ENCODE measurements at places on chromosomes 16 and 17. TPM values are rescaled to one million over a fixed set of nuclear protein-coding genes. Genes with fewer than 3 reads are reported as not detected.

DNA sequence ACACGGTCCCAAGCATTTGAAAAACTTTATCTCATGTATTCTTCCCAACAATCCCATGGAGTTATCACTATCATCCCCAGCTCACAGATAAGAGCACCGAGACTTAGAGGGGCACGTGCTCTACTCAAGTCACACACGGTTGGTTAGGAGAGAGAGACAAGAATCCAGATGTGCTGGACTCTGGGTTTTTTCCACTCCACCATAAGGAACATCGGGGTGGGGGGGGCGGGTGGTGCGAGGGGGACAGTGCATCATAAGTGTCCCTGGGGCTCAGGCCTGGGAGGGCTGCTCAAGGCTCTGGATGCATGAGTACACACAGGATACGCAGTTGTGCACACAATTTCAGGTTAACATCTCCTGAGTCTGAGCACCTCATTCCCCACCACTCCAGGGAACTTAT, 7.4 kb downstream of the CDC42EP4 start:
- DNase-seq = no peak

DNA sequence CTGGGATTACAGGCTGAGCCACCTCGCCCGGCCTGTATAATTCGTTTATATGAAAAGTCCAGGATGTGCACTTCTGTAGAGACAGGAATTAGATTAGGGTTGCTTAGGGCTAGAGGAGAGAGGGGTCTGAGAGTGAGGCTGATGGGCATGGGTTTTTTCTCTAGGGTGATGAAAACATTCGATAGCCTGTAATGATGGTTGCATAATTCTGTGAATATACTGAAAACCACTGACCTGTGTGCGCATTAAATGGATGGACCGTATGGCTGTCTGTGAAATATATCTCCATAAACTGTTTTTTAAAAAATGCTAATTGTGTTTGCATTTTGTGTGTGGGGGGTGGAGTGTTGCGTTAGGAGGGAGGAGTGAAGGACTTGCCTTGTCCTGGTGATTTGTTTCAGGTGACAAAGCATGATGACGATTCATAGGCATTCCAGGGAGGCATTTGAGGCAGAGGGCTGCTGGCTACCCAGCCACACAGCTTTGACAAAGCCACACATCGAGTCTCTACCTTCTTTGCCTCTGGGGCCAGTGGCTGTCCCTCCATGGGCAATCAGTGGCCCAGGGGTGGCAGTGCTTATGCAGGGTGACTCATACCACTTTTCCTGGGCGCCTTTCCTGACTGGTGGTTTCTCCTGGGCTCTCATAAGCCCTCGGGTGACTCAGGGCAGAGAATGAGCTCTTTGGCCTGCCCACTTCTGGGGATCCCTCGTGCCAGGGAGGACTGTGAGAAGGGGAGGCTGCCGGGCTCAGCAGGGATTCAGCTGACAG, 148.5 kb upstream of the WSCD1 start:
- DNase-seq = no peak

DNA sequence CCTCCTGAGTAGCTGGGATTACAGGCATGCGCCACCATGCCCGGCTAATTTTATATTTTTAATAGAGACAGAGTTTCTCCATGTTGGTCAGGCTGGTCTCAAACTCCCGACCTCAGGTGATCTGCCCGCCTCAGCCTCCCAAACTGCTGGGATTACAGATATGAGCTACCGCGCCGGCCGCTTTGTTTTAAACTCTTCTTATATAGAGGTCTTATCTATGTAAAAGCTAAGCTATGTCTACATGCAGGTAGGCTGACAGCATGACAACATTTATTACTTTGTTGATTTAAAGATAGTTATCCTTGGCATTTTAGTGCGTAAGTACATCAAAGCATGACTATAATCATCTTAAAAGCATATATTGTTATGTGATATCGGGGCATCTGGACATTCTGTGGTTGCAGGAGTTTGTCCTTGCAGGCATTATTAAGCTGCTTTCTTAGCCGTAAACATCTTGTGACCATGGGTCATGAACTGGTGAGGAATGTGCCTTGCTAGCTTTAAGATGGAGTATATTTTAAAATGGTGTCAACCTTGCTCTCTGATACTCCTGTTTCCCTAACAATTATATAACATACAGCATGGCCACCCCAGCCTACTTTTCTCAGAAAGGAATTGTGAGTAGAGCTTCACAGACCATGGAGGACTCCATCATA, 45.8 kb upstream of the TAOK1 start:
- no peak for DNase-seq

DNA sequence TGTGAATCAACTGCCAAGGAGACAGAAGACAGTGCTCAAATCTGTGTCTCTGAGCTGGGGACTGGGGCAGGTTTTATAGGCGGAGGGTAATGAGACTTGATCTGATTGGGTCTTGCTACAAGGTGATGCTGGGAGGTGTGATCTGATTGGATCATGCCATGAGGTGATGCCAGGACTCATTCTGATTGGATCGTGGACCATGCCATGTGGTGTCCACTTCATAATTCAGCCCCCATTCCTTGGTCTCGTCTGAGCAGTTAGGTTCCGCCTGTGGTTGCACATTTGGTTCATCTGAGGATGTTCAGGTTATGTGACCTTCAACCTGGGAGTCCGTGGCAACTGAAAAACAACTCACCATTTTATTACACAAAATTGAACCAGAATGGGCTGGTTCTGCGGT, 41.0 kb downstream of the OTOA start:
- no peak for DNase-seq

GRCh38 chr16:52912565-52913173, 140.0 kb downstream of the CHD9NB start:
- no peak for DNase-seq

GRCh38 chr16:17211797-17212196, 259.0 kb downstream of the XYLT1 start:
- no peak for DNase-seq

DNA sequence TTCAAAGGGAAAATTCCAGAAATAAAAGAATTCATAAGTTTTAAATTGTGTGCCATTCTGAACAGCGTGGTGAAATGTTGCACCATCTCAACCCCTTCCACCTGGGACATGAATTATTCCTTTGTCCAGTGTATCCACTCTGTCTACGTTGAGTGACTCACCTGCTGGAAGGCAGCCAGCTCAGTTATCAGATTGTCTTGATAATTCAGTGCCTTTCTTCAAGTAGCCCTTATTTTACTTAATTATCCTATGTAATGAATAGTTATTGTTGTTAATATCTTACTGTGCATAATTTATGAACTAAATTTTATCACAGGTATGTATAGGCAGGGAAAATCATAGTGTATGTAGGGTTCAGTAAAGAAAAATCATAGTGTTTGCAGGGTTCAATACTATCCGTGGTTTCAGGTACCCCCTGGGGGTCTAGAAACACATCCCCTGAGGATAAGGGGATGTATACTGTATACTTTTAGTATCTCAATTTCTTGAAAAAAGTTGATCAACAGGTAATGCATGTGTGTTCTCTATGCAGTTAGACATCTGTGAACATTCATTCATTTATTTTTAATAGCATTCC, 7.7 kb upstream of the PCTP start:
- DNase-seq = no peak

DNA sequence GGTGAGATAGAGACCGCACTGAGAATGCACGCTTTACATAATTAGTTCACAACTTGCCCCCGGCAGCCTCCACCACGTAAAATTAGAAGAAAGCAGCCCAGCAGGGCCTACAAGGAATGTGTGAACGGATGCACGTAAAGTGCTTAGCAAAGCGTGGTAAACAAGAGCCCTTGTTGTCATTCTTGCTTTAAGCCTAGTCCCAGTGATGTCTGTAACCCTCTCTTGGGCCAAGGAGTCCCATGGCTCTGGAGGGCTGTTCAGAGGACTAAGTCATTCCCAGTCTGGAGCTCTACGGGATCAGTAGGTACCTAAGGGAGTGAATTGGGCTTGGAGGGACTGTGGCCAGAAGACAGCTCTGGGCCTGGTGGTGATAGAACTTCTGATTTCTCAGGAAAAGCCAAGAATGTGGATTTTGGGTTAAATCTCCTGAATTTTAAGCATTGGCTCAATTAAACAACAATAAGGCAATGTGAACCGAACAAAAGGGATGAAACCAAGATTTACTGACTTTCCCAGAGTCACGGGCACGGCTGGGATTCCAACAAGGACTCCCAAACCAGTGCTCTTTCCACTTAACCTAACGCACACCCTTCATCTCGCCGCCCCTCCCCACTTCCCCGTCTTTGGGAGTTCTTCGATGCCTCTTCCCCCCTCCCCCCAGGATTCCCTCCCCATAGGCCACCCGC, 775 bp upstream of the CHP2 start:
- DNase-seq = no peak

DNA sequence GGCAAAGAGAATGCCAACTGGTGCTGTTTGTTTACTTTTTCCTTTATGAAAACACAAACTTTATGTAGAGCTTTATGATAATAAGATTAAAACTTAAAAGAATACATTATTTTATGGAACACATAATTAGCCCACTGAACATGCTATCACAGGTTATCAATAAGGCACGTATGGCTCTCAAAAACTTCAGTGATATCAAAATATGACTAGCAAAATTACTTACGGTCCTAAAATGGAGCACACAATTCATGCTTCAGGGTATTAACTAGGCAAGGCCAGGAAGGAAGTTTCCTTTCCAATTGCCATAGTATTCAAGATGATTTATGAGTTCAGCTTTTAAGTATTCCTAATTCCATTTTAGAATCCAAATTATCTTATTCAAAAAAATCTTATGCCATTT, 3.6 kb downstream of the RNF43 start:
- no peak for DNase-seq

- no peak for DNase-seq
These were observed at the start of gene ABCC11 for GRCh38 chr16:48247311-48247710. ABCC11 (minus strand) TSS chr16:48247539; CDS start chr16:48231921, 15,618 bp downstream.

DNA sequence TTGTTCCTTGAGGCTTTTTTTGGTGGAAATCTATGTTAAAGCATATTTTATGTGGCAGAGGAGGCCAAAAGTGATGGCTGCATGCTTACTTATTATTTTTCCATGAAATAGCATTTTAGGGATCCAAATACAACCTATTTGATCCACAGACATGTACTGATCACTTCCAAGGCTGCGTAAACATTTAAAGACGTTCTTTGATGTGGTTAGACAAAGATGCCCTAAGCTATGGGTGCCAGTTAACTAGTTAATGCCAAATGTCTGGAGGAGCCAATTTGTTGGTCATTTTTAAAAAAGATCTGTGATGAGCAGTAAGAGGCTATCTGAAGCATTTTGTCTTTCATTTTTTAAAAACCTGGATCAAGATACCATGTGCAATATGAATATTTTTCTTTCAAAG, 17.3 kb upstream of the PRKCA start:
- no peak for DNase-seq

DNA sequence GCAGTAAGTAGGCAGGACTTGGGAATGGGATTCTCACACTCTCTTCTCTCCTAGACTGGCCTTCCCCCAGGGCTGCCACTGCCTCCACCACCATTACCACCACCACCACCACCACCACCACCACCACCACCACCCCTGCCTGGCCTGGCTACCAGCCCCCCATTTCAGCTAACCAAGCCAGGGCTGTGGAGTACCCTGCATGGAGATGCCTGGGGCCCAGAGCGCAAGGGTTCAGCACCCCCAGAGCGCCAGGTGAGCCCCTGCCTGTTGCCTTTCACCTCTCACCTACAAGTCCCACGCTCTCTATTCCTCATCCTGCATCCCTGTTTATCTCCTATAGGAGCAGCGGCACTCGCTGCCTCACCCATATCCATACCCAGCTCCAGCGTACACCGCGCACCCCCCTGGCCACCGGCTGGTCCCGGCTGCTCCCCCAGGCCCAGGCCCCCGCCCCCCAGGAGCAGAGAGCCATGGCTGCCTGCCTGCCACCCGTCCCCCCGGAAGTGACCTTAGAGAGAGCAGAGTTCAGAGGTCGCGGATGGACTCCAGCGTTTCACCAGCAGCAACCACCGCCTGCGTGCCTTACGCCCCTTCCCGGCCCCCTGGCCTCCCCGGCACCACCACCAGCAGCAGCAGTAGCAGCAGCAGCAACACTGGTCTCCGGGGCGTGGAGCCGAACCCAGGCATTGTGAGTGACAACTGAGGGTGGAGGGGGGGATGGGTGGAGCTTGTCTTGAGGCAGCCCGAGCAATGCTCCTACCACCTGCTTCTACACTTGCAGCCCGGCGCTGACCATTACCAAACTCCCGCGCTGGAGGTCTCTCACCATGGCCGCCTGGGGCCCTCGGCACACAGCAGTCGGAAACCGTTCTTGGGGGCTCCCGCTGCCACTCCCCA, 7.9 kb upstream of the TMEM88 start:
- DNase-seq = no peak

DNA sequence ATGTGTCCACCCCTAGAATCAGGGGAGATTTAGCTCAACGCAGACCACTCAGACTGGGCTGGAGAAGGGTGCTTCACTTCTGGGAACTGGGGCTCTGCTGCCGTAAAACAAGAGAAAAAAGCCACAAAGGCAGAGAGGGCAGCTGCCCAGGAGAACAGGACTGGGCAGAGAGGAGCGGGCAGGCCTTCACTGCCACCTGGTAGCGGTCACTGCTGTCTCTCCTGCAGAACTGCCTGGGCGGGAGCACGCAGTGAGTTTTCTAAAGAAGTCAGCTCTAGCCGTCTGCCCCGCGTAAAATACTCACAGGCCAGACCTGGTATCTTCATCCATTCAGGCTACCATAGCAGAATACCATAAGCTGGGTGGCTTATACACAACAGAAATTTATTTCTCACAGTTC, 103.8 kb downstream of the AMFR start:
- DNase-seq = no peak

DNA sequence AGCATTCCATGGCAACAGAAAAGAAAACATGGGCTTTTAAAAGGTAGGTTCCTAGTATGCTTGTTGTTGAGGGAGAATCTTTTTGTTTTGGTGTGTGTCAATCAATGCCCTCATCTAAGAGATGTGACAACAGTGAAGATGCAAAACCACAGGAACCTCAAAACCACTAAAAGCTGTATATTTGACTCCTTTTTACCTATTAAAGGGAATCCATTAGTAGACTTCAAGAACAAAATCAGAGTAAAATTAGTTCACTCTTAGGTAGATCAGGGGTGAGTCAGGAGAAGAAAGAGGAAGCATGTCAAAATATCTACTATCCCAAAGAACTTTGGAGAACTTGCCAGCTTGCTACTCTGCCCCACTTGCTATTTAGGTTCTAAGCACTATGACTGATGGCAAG, 89.1 kb downstream of the CDK5R1 start:
- no peak for DNase-seq

DNA sequence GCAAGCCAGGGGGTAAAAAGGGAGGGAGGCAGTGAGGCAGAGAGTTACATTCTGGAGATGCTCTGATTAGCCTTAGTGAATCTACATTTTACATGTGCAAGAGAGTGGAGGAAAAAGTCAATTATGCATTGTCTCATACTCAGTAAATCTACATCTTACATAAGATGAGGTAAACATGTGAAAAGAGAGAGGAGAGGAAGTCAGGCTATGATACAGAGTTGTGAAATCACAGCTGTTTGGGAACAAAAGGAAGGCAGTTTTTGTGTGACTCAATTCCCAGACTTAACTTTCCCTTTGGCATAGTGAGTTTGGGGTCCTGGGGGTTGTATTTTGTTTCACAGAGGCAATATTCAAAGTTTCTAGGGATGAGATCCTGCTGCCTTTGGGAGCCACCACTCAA, 67.8 kb downstream of the GP2 start:
- no peak for DNase-seq

ABCA3 gene
- total RNA-seq = 8.3 TPM

MPO gene
- 0.07 TPM for total RNA-seq

KAT8 gene
- total RNA-seq = 97.6 TPM

TNFRSF17 gene
- total RNA-seq = 0.45 TPM

RGS11 gene
- total RNA-seq = not detected

CDR2L gene
- 0.86 TPM for total RNA-seq

CCL15 gene
- total RNA-seq = not detected

INCA1 gene
- total RNA-seq = not detected

KRTAP2-2 gene
- not detected for total RNA-seq

All from T-helper 17 cell (primary cell).